ENCODE measurements at places on chromosomes 1 and 21.
A peak's percentile ranks its signal among the peaks of the same experiment; 100 is the strongest.

DNA sequence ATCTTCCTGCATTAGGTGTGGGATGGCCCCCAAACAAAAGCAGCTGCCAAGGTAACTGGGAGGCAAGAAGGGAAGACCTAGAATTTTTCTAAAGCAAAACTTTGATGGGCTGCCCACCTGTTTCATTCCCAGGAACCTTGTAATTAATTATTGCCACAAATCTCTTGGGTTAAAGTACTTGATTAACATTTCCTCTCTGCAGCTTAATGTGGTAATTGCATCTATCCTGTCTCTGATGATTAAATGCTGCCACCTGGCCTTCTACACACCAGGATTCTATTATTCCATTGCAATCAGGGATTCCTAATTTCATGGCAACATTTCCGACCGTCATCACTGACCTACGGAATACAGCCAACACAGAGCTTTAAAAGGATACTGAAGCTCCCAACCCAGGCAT lies 68.3 kb upstream of the RC3H1 start:
- no peak for DNase-seq

GRCh38 chr1:25562101-25562927 lies 18.9 kb downstream of the LDLRAP1 start:
- peak; percentile 91 for DNase-seq

- DNase-seq, result no peak
These were observed 2.6 kb downstream of the RNF220 start for GRCh38 chr1:44407430-44408211.

- DNase-seq, result no peak
These were observed 74.7 kb downstream of the HSPA13 start for GRCh38 chr21:14308234-14308633.

DNA sequence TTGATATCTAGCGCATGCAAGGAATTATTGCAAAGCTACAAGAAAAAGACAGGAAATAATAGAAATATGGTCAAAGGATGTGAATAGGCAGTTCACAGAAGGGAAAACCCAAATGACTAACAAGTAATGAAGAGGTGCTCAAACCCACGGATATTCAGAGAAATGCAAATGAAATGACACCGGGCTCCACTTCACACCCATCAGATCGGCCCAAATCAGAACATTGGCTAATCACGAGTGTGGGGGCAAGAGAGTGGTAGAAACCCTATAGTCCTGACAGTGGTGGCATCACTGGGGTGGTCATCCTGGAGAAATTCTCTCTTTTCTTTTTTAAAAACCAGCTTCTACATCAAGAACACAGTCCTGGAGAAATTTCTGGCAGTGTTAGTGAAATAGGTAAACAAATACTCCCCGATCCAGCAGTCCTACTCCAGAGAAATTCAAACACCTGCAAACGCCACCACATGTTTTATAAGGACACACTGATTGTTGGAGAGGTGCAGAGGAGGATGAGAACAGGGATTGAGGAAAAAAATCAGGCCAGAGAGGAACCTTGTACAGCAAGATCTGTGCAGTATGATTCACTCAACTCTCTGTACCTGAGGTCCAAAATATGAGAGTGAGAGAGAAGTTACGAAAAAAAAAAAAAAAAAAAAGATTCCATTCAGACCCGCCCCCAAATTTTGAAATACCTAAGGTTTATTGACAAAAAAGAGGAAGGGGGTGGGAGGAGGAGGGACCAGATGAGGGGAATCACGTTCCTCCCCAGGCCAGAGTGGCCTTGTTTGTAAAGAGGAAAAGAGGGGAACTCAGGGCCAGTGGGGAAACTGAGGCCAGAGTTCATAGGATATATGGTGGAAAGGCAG lies 9.2 kb upstream of the TNFRSF1B start:
- DNase-seq, result peak; percentile 68

DNA sequence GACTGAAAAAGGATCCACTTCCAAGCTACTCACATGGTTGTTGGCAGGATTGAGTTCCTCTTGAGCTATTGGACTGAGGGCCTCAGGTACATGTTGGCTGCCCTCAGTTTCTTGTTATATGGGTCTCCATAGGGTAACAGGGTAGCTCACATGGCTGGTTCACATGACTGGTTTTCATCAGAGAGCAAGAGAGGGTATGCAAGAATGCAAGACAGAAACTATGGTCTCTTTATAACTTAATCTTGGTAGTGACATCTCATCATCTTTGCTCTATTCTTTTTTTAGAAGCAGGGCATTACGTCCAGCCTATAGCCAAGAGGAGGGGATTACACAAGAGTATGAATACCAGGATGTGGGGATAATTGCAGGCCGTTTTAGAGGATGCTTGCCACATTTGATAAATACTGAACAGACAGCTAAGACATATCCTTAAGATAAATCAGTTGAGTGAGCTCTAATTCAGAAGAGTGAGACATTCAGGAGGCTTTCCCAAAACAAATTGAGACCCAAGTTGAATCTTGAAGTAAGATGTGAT lies 100.2 kb downstream of the HMCN1 start:
- no peak for DNase-seq

DNA sequence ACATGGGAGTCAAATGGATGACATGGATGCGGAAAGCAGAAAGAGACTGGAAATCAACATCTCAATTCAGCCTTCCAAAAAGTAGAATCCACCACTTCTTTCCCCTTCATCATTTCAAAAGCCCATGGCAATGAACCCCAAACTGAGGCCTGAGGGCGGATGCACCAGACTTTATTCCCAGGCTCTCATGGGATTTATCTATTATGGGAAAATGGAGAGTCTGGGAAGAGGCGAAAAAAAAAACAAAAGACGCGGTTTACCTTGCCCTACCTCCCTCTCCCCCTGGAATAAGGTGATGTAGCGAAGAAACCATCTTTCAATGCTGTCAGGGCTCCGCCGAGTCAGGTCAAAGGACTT lies 624 bp downstream of the KIFAP3 start:
- DNase-seq, result no peak

DNA sequence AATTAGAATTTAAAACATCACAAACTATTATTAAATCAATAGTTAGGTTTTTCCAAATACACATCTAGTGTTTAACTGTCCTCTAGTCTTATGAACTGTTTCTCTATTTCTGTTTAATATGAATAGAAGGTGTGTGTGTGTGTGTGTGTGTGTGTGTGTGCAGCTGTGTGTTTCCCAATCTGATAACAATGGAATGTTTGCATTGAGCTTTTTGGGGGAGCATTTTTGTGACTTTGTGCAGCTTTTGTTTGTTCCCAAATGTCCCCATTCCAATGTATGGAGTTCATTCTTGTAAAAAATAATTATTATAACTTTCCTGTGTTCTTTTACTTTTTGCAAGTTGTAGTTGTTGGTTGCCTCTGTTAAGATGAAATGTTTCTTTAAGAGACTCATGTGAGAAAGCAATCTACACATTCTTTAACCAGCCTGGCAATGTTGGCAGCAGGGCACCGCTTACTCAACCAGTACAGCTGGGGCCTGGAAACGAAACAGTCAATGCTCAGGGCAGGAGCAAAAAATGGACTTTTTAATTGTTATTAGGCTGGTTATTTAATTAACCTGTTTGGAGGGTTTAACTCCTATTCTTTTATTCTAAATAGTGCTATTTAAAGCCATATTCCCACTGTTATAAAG lies 354.3 kb downstream of the SRGAP2C start:
- DNase-seq, result no peak

DNA sequence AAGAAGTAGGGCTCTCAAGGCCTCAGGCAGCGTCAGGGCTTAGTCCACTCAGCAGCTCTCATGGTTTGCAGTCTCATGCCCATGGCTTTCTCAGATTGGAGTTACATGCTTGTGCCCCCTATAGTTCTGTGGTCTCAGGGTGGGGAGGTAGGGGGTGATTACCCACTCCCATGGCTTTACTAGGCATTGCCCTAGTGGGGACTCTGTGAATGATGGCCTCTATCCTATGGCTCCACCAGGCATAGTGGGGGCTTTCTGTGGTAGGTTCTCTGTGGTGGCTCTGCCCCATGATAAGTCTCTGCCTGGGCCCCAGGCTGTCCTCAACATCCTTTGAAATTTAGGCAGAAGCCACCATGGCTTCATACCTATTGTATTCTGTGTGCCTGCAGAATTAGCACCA lies 48.9 kb downstream of the MSH4 start:
- DNase-seq, result no peak

- peak; percentile 32 for DNase-seq
These were observed 147.2 kb downstream of the CHD1L start for GRCh38 chr1:147389532-147390184.

GRCh38 chr1:180921386-180921785 lies 8.7 kb downstream of the KIAA1614 start:
- DNase-seq, result no peak

- no peak for DNase-seq
These were observed 15.7 kb downstream of the SPOCD1 start for GRCh38 chr1:31799895-31800673.

DNA sequence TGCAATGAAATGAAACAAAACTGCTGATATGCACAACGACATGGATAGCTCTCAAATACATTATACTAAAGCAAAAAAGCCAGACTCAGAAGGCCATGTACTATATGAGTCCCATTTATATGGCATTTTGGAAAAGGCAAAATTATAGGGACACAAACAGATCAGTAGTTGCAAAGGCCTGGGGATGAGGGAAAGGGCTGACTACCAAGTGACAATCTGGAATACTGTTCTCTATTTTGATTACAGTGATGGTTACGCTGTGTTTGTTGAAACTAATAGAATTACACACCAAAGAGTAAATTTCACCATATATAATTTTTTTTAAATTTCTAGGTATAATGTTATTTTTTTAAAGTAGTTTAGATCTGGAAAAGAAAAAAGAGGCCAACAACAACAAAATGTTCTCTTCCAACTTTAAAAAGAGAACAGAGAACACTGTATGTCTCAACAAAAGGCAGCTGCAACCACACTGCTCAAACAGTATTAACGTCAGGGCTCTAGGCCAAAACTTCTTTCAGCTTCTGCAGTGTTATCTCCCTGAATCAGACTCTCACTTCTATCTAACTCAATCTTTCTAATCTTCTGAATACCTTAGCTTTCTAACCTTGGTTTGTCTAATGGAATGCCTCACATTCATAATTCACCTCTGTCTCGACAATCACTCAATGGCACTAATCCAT lies 75.8 kb downstream of the FOXJ3 start:
- DNase-seq, result no peak

GRCh38 chr1:37946703-37947360 lies at the start of gene INPP5B:
Gene INPP5B (minus strand): TSS chr1:37947053. CDS start chr1:37946308, 745 bp downstream.
- peak; percentile 72 for DNase-seq

GRCh38 chr1:5198328-5198727 lies 543.9 kb downstream of the AJAP1 start:
- DNase-seq, result no peak

GRCh38 chr1:8646189-8646588 lies 171.3 kb downstream of the RERE start:
- DNase-seq, result no peak

- no peak for DNase-seq
These were observed 97.9 kb downstream of the DISP1 start for GRCh38 chr1:222912730-222913129.

DNA sequence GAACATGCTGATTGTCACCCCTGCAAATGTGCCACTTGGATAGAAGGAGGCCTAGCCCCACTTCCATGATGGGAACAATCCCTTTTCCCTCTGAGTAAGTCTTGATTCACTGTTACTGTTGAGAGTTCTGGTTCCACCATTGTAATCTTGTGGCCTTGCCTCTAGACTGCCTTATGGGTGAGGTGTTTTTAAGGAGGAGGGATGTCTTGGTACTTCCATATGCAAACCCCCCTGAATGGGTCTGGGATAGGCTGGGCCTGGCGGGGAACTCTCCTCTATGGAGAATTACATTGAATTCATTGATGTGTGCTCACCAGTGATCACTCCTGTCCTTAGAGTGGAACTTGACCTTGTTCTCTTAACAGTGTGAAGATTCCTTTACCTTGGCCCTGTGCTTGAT lies 5.8 kb downstream of the GALNT2 start:
- DNase-seq, result no peak

DNA sequence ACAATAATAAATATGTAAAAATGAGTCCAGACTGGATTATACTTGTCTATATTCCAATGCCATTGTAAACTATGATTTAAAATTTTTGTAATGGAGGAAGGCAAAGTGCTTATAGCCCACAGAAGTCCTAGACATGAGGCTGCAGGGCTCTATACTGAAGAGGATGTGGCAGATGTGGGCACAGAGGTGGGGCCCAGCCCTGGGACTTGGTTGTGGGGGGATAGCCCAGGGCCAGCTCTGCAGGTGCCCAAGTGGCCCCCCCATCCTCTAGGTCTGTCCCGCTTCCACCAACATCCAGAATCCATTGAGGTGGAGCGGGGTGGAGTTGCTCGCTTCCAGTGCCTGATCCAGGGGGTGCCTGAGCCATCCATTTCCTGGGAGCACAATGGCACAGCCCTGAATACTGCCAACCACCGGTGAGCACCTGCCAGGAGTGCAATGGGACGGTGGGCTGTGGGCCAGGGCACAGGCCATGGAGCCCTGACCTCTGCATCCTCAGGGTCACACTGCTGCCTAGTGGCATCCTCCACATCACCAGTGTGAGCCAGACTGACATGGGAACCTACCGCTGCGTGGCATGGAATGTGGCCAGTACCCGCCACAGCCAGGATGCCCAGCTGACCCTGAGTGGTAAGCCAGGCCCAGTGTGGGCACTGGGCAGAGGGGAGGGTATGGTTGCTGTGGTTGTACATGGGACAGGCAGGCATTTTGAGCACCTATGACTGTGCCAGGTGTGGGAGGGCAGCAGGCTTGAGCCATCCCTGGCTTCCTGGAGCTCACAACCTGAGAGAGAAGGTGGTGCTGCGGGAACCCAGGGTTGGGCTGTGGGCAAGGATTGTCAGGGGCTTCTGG lies 21.0 kb downstream of the SLC27A3 start:
- DNase-seq, result peak; percentile 24

- DNase-seq, result no peak
These were observed 5.0 kb downstream of the SPATA46 start for GRCh38 chr1:162371611-162372010.

DNA sequence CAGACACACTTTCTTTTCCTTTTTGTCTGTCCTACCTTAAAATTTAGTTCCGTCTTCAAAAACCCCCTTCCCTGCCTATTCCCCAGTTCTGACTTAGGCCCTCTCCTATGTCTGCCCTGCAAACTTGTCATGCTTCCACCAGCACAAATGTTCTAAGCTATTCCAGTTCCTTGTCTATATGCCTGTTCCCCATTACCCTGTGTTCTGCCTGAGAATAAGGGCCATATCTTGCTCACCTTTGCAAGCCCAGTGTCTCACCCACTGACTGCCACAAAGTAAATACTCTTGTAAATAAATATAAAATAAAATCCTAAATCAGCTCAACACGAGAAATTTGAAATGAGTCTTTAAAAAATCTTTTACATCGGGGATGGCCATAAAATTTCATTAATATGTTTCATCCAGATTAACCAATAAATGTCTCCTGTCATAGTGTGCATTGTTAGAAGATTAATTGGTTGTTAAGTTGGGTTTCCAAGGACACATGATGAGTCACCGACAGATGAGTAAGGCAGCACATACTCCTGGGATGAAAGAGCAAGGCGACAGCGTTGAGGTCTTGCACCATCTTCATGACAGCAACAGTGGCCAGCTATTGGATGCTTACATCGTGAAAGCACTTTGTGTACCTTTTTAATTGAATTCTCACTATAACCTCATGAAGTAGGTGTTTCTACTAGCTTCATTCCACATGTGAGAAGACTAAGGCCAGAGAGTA lies 92.6 kb upstream of the NGF start:
- DNase-seq, result no peak
